ENCODE measurements at places on chromosomes 5 and 9. TPM values are rescaled to one million over a fixed set of nuclear protein-coding genes. Genes with fewer than 3 reads are reported as not detected.
A peak's percentile ranks its signal among the peaks of the same experiment; 100 is the strongest.

CCDC152 gene
- total RNA-seq: 4.2 TPM

ALDH1A1 gene
- total RNA-seq: not detected

DNA sequence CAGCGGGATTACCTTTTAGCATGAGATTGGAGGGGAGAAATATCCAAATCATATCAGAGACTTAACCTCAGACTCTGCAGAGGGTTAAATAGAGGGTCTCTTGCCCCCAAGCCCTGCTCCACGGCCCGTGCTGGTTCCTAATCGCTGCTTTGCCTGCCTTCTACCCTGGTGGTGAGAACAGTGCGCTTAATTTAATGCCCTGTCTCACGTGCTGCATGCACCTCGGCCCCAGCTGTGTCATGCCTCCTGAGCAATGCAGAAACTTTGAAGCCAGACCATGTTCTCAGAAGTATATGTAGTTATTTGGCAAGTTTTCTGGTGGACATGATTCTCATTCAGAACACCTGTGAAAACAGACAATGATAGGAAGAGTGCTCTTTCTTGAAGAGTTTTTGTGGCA, 1.4 kb downstream of the OTULIN start:
- DNase-seq: peak; percentile 79

DNA sequence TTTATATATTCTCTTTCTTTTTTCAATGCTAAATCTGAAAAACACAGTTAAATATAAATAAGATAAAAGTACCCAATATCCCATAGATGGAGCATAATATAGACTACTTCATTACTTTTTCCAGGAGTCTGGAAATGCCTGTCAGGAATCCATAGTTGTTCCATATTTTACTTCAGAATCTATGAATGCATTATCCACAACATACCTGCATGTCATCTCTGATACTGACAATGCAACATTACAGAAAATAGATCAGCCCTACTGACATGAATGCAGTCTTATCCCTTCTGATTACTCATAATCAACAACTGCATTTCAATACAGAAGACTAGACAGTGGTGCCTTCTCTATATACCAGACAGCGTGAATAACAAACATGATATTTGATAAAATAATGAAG, 517.6 kb downstream of the PTPRD start:
- no peak for DNase-seq

DNA sequence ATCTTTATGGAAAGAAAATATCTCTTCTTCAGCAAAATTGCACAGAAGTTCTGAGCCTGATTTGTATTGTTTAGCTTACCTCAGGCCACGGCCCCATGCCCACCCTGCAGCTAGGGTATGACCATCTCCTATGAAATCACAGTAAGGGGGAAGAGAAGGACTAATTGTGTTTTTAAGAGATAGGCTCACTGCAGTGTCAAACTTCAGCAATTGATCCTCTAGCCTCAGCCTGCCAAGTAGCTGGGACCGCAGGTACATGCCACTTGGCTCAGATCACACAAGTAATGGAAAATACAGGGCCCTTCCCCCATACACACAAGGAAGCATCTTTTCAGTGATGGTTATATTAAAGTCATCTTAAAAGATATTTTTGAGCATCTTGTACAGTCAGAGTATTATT, 60.0 kb downstream of the DMAC1 start:
- DNase-seq: no peak

GRCh38 chr5:134451936-134452505, 40.3 kb upstream of the CDKN2AIPNL start:
- no peak for DNase-seq

DNA sequence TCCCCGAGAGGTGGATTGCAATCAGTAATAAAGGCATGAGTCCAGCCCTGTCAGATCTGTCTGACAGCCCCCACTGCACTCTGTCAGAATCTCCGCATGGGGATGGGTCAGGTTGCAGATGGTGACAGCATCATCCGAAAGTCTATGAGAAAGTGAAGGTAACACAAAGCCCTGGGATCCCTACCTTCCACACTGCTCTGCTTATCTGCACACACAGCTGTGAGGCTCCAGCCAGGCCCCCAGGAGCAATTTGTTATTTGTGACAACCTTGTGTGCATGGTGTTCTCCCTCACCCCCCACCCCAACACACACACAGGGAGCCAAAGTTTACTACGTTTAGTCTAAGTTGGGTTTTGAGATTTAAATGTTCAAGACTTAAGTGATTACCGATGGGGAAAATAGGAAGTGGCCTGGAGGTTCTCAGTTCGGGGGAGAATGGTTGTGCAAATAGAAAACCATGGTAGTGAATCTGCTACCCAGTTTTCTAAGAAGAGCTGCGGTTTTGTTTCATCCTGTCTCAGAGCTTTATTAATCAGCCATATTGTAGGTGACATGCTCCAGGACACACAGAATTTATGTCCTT, 92.7 kb downstream of the SV2C start:
- DNase-seq: peak; percentile 20

DNA sequence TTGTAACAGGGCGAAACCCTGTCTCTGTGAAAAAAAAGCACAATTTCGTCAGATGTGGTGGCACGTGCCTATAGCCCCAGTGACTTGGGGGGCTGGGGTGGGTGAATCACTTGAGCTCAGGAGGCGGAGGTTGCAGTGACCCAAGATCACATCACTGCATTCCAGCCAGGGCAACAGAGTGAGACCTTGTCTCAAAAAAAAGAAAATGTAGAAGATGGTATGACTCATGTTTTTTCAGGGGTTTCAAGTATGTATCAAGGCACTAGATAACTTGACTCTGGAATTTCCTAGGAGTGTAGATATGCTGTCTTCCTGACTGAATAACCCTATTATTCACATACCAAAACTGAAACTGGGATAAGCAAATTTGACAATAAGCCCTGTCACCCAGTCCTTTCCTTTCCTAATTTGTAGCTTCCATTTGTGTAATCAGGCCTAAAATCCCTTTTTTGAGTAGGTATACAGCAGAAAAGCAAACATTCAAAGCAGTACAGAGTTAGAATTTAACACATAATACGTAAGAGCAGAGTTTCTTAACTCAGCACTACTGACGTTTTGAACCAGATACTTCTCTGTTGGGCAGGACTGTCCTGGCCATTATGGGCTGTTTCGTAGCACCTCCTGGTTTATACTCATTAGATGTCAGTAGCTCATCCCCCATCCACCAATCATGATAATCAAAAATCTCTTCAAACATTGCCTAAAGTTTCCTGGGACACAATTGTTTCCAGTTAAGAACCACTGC, 17.3 kb upstream of the ANKRD18B start:
- no peak for DNase-seq

Measured in B cell (primary cell).